ENCODE measurements at places on chromosomes 2 and 18. TPM values are rescaled to one million over a fixed set of nuclear protein-coding genes. Genes with fewer than 3 reads are reported as not detected.
A peak's percentile ranks its signal among the peaks of the same experiment; 100 is the strongest.

GRCh38 chr2:156615836-156616322, 179.7 kb downstream of the GPD2 start:
- DNase-seq, result no peak

GRCh38 chr2:43776324-43776723, 2.5 kb downstream of the DYNC2LI1 start:
- no peak for DNase-seq

The OSR1 gene
- total RNA-seq, result not detected

- DNase-seq, result no peak
Measured at GRCh38 chr2:203987959-203988358, 51.4 kb downstream of the ICOS start.

The NTSR2 gene
- total RNA-seq, result not detected

DNA sequence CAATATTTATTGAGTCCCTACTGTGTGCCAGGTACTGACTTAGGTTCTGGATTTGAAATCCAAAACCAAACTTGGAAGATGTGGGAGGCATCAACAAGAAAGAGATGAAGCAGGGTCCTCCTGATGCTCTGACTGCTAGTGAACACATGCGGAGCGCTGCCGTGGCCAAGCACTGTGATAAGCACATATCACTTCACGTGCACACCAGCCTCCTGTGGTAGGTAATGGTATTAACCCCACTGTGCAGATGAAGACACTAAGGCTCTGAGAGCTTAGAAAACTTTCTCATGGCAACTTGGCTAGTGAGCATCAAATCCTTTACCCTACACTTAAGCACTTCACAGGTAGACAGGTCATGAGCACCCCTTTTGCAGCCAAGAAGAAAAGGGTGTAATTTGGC, 216.1 kb downstream of the HAUS1 start:
- DNase-seq, result no peak

DNA sequence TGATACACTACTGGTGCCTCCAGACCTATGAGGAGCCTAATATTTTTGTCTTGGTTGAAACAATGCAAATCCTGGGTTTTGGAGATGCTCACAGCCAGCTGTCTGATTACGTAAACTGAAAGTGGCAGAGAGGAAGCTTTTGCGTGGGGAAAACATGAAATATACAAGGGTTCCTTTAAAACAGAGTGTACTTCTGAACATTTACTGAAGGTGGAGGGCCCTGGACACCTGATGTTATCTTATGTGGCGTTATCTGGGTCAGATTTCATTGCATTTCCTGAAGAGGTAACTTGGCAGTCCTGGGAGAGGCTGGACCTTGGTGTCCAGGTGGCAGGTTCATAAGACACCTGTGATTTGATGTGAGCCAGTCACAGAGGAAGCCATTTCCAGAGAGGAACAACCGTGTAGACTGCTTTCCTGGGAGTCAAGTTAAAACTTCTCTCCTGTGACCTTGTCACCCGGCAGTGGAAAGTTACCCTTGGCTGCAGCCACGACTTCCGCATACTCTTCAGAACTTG, 105.0 kb downstream of the NEDD4L start:
- no peak for DNase-seq

The WDR12 gene
- 69.1 TPM for total RNA-seq

- no peak for DNase-seq
Measured at GRCh38 chr2:152071092-152071491, 27.8 kb downstream of the CACNB4 start.

GRCh38 chr2:111071600-111072171, 49.0 kb upstream of the BCL2L11 start:
- no peak for DNase-seq

- no peak for DNase-seq
Measured at GRCh38 chr2:529424-529823, 147.8 kb downstream of the TMEM18 start.

The ALK gene
- total RNA-seq, result not detected

- no peak for DNase-seq
Measured at GRCh38 chr2:128513961-128514283, 195.3 kb upstream of the HS6ST1 start.

The ERMN gene
- 2.2 TPM for total RNA-seq

The FAM124B gene
- 0.16 TPM for total RNA-seq

The PTH2R gene
- 0.13 TPM for total RNA-seq

- DNase-seq, result no peak
Measured at GRCh38 chr2:187206071-187206470, 242.0 kb downstream of the CALCRL start.

- DNase-seq, result peak; percentile 36
Measured at GRCh38 chr2:23436346-23437098, 51.5 kb downstream of the KLHL29 start.

The LDLRAD4 gene
- 34.3 TPM for total RNA-seq

The PAIP2B gene
- total RNA-seq, result 1.3 TPM

The PLCL1 gene
- 0.08 TPM for total RNA-seq

DNA sequence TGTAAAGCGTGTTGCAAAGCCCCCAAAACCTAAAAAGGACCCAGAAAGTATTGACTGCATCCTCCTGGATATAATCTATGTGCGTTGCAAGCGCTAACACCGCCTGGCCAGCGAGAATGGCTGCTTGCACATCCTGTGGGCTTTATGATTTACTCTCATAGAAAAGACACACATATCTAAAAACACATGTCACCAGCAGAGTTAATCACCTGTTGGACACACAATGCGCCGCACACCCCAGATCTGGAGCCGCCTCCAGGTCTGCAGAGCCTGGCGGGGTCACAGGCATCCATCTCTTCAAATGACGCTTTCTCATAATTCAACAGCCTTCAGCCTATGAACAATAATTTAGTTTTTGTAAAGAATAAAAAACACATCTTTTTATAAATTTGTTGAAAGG, 186.5 kb downstream of the RTP5 start:
- no peak for DNase-seq

The POTEC gene
- total RNA-seq, result not detected

The ATP6V1B1 gene
- total RNA-seq, result not detected

DNA sequence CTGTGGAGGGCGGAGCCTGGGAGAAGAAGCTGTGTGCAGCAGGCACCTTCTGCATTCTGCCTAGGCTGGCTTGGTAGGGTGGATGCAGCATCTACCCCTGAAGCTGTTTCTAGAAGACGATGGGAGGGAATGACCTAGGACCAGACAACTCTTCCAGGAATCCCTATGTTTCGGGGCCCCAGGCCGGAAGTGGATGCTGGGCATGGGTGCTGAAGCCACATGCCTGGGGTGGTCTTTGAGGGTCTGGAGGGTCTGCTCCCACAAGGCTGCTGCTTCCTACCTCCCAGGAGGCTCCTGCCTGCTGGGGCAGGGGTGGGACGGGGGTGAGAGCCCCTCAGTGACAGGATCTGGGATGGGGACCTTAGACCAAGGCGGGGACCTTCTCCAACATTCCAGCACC, 61.0 kb downstream of the CIB4 start:
- DNase-seq, result no peak

The RPRM gene
- total RNA-seq, result 0.24 TPM

DNA sequence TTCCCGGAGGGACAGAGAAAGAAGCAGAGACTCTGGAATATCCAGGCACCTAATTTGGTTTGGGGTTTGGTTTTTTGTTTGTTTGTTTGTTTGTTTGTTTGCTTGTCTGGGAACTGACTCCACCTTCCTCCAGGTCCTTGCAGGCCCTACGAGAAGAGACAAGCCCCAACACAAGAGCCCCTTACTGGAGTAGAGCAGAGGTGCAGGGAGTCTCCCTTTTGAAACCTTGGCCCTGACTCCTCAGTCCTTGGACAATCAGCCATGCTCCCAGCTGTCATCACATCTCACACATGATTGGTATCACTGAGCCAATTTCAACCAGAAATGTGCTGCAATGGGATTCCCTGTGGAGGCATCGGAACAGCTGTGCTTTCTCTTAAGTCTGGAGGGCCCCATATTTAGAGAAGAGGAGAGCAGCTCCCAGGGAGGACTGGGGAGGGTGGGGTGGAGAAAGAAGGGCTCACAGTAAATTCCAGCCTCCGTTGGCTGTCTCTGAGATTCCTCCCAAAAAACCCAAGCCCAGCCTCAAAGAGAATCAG, 279.9 kb upstream of the NCKAP5 start:
- DNase-seq, result no peak

- peak; percentile 72 for DNase-seq
Measured at GRCh38 chr2:181300600-181301291, 156.4 kb upstream of the ITGA4 start.

DNA sequence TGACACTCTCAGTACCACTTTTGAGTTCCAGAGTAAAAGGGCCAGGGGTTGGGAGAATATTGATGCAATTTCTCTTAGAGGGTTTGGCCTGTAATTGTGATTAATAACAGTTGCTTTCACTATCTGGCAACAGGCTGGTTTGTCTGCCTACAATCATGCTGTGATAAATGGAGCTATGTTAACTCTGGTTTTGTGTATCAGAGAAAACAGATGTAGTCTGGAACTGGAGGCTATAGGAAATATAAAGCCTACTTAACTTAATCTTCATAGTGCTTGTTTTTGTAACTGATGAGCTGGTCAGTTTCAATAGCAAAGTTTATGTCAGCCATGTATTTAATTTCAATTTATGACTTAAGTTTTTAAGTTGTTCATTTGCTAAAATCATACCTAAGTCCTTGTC, 138.0 kb downstream of the AGPS start:
- DNase-seq, result no peak

The FEV gene
- not detected for total RNA-seq

GRCh38 chr2:239577935-239578334, 177.1 kb upstream of the HDAC4 start:
- DNase-seq, result no peak

GRCh38 chr2:152861349-152861942, 143.0 kb downstream of the ARL6IP6 start:
- peak; percentile 25 for DNase-seq

The CRYBA2 gene
- total RNA-seq, result not detected

- DNase-seq, result peak; percentile 84
Measured at GRCh38 chr2:64522843-64523428, 1.2 kb upstream of the AFTPH start.

The ABCG8 gene
- not detected for total RNA-seq

The MBP gene
- 87.0 TPM for total RNA-seq

- no peak for DNase-seq
Measured at GRCh38 chr2:31886700-31887099, 124.1 kb downstream of the MEMO1 start.

The GPD2 gene
- total RNA-seq, result 13.6 TPM

GRCh38 chr18:50071397-50071796, 123.5 kb downstream of the MYO5B start:
- no peak for DNase-seq

DNA sequence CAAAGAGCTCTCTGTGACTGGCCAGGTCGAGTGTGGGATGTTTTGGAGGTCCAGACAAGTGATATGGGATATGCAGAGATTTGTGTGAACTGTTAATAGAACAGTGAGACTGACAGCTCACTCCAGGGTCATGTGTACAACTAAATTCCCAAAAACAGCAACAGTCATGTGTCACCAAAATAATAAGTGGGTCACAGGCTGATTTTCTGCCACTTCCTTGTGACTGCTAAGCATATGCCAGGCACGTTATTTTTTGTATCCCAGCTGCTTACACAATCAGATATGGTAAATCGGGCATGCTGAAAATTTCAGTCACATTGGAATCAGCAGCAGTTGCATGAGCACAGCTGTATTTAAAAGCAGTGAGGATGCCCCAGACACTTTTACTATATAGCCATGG, 198.7 kb downstream of the PTGR3 start:
- DNase-seq, result no peak

GRCh38 chr18:73959352-73959751, 188.3 kb downstream of the FBXO15 start:
- no peak for DNase-seq

The PSMA8 gene
- total RNA-seq, result 1.2 TPM

GRCh38 chr2:196992466-196992865, 66.0 kb upstream of the PGAP1 start:
- DNase-seq, result no peak

The MC5R gene
- not detected for total RNA-seq

The DPP4 gene
- total RNA-seq, result 158 TPM

GRCh38 chr2:182593394-182593975, 122.6 kb upstream of the DNAJC10 start:
- DNase-seq, result no peak

GRCh38 chr18:12256951-12257350, 2.8 kb downstream of the CIDEA start:
- no peak for DNase-seq

The VIT gene
- not detected for total RNA-seq

The ETAA1 gene
- total RNA-seq, result 10.3 TPM

GRCh38 chr2:58834404-58834803, 593.3 kb upstream of the FANCL start:
- DNase-seq, result peak; percentile 22

DNA sequence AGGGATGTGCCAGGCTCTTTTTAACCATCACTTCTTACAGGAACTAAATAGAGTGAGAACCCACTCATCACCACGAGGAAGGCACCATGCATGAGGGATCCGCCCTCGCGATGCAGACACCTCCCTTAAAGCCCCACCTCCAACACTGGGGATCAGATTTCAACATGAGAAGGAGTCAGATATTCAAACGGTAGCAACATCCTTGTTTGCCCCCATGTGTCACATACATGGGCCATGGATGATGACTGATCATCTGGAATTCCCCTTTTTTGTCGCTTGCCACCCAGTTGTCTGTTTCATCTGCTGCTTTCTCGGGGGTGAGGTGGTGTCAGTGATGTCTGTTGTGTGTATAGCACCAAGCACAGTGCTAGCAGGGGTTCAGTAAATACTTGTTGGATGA, 57.9 kb downstream of the NCK2 start:
- peak; percentile 42 for DNase-seq

GRCh38 chr2:147033044-147033443, 811.8 kb upstream of the ACVR2A start:
- no peak for DNase-seq

GRCh38 chr2:126518196-126518595, 137.8 kb upstream of the GYPC start:
- DNase-seq, result no peak

DNA sequence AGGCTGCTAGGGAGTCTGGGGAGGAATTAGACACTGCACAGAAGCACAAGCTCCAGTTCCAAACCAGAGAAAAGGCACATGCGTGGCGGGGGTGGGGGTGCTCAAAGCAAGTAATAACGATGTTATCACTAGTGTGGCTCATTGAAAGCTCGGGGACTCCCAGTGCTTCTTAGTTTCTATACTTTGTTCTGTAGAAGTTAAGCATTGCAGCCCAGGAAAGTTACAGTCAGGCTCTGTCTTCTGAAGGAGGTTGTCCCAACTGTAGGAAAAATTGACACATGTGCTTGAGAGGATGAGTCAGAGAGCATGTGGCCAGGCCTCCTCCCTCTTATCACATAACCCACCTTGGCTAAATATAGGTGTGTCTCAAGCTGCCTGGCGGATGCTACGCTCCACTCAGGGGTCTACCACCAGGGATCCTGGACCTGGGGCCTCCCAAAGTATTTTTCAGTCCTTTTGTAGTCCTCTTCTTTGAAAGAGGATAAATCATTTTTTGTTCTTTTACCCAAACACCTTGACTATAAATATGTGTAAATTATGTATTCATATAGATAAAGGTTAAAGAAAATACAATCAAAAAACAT, 3.8 kb downstream of the GALNT5 start:
- peak; percentile 31 for DNase-seq

The RTP5 gene
- total RNA-seq, result not detected

The DUSP19 gene
- 0.39 TPM for total RNA-seq

The VWC2L gene
- total RNA-seq, result not detected

Measured in activated CD8-positive, alpha-beta T cell treated with anti-CD3 and anti-CD28 coated beads, Interleukin-2, amount 10 ng/mL, durations not matched to agents 7 days and 5 days (primary cell).